Ammon's horn (tissue), 1 donor: ENCODE measurements at places on chromosomes 1 and 21.

GRCh38 chr1:235404190-235404589 lies 37.0 kb downstream of the TBCE start:
- DNase-seq: no peak

GRCh38 chr1:56967900-56968832 lies 2.4 kb upstream of the C8B start:
- DNase-seq: no peak

DNA sequence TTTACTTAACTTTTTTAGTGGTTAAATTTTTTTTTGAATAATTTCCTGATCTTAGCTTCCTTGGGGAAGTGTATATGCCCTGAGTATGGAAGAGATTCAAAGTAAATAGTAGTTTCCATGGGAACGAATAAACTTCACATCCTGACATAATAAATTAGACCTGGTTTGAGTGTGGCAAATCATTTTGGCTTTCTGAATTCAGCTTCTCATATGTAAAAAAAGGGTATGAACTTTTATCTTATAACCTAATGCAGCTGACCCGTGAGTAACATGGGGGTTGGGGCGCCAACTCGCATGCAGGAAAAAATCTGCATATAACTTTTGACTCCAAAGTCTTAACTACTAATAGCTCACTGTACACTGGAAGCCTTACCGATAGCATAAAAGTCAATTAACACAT lies 736.8 kb upstream of the NCAM2 start:
- DNase-seq: no peak

DNA sequence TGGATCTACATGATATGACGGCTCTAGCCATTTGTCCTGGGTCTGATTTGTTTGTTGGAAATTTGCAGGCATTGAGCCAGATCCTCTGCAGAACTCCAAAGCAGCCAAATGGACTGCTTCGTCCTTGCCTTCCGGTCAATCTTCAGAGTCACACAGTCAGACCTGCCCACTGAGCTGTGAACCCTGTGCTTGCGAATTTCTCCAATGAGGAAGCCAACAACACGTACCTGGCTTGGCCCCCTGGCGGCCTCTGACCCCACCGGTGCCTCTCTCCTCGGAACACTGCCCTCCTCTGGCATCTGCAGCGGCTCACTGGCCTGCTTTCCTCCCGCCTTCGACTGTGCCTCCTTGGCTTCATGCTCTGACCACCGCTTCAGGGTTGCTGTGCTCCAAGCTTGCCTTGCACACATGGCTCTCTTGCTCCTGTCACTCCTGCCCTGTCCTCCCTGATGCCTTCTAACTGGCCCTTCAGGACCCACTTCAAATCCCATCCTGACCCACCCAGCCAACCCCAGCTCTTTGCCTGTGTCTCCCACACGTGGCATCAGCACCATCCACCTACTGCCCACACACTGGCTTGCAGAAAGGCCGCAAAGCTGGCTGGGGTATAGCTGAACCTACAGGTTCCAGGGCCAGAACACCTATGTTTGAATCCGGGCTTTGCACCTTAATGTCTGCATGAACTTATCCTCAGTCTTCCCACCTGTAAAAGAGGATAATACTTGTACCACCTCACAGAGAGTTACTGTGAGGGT lies 128.2 kb downstream of the KCNN3 start:
- no peak for DNase-seq

- DNase-seq: peak; percentile 14
These were observed 284.9 kb downstream of the GRIK1 start for GRCh38 chr21:29654855-29655254.

GRCh38 chr1:178518894-178519293 lies 6.0 kb downstream of the TEX35 start:
- no peak for DNase-seq

GRCh38 chr1:52186449-52186848 lies 44.6 kb downstream of the ZFYVE9 start:
- DNase-seq: no peak

DNA sequence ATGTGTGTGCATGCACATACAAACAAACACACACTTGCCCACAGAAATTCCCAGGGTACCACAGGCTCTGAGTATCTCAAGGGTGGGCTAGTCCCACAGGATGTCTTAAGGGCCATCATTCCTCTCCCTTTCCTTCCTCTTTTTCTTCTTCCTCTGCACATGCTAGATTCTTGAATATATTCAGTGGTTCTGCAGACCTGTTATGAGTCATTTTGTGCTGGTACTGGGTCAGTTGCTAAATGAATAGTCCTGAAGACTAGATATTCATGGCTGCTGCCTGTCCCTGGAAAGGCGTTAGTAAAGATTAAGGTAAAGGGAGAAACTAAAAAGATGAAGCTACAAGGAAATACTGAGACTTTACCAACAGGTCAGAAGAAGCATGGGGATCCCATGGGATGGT lies 256.7 kb upstream of the KIAA0040 start:
- no peak for DNase-seq

DNA sequence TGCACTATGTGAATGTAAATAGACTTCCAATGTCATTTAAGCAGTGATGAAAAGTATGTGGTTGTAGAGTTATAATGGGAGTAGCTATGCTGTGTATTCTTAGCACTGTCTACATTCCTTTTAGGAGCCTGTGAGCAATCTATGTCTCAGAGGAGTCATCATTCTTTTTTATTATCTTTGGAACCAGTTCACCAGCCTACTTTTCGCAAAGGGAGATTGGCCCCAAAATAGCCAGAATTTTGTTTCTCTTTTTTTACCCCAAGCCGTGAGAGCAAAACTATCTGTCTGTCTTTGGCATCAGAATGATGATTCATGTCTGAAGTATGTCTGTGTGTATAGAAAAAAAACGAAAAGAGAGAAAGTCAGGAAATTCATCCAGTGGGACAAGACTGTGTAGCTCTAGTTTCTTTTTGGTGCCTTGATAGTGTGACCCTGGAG lies 44.2 kb downstream of the OSBPL9 start:
- no peak for DNase-seq

DNA sequence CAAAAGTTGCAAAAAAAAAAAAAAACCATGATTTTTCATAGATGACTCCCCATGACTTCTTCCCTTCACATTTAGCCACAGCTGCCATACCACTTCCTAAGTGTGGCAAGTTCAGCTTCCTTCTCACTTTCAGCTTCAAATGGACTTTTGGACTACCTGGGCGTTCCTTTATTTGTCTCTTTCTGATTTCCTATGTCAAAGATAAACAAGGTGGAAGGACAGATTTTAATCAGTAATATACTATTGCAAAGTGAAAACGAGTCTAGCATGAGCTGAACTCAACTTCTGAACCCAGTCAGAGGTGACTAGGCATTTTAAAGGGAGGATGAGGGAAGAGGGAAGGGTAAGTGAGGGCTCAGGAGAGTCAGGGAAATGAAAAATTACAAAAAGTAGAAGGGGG lies 14.4 kb upstream of the SCCPDH start:
- DNase-seq: no peak

GRCh38 chr1:11793819-11794218 lies 11.9 kb downstream of the MTHFR start:
- no peak for DNase-seq

GRCh38 chr21:43640400-43640799 lies 18.9 kb downstream of the HSF2BP start:
- DNase-seq: no peak

GRCh38 chr1:38183096-38183495 lies 136.5 kb upstream of the POU3F1 start:
- DNase-seq: no peak

DNA sequence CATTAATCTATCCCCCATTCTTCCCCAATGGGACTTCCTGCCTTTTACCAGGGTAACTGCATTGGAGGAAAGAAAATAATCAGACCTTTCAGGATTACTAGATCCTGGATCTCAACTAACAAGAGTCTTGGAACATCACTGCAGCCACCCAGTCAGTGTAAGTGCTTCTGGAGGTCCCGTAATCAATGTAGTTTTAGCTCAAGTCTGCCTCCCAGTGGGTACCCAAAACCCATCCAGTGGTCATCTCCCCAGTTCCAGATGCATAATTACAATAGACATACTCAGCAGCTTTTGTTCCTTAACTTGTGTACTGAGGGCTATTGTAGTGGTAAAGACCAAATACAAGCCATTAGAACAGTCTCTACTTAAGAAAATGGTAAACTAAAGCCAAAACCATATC lies 319.1 kb downstream of the GPATCH2 start:
- DNase-seq: peak; percentile 14

- peak; percentile 34 for DNase-seq
These were observed 2.4 kb downstream of the CCDC17 start for GRCh38 chr1:45621501-45621836.

DNA sequence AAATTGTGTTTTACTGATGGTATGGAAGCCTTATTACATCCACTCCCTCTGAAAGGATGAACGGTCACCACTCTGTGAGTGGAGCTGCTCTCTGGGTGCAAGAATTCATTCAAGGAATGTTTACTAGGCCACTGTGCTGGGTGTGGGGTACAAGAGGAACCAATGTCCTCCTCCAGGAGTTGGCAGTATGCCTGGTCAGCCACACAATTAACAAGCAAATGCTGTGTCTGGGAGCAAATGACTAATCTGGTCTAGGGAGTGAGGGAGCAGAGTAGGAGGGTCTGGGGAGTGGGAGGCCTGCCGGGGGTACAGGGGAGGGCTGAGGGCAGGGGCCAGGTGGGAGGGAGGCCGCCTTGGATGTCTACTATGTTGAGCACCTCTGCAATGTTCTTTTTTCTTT lies 27.2 kb upstream of the TDRD10 start:
- DNase-seq: peak; percentile 96

DNA sequence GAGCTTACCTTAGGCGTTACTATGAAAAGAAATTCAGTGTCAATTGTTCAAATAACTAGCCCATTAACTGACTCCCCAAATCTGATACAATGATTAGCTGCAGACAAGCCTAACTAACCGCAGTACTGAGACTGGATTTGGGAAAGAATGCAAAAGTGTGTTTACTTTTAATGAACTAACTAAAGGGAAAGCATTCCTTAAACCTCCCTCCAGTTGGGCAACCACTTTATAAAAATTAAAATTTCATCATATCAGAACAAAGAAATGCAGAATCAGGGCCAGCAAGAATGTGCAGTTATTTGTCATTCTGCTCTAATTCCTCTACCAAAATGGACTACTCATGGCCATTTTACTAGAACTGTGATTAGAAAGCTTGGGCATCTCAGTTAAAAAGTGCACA lies 11.7 kb upstream of the NR5A2 start:
- no peak for DNase-seq

DNA sequence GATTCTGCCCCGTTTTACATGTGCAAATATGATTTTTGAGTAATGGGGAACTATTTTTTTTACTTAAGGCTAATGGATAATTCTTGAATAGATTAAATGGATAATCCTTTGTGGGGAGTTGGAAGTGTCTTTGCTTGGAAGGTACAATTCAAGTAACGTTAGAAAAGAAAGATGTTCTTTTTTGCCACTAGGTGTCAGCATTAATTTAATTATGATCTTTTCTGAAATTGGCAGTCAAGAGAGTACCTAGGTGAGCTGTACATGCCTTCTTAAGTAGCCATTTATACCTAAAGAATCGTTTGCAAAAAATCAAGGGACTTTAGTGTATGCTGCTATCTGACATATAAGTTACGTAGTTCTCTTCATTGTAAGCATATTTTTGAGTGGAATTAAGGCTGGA lies 2.2 kb downstream of the FBXO28 start:
- DNase-seq: peak; percentile 49

GRCh38 chr1:68620571-68620970 lies 123.7 kb upstream of the DEPDC1 start:
- DNase-seq: no peak

DNA sequence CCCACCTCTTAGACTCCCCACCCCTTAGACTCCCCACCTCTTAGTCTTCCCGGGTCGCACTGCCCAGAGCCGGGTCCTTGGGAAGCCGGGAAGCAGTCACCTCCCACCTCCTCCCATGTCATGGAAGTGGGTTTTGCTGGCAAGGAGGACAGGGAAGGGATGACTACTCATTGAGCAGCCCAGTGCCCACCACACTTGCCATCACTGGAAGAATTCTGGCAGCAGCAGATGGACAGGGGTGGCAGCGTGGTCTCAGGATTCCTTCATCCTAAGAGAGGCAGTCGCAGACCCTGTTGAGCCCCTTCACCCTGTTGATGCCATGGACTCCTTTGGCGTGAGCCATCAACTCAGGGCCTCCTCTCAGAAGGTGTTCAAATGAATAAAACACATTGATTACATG lies 140.8 kb downstream of the PGBD5 start:
- no peak for DNase-seq

- DNase-seq: no peak
These were observed 170.1 kb downstream of the SIPA1L2 start for GRCh38 chr1:232459826-232460225.

GRCh38 chr1:21647431-21648351 lies 21.5 kb downstream of the RAP1GAP start:
- DNase-seq: no peak

- DNase-seq: peak; percentile 65
These were observed 7.3 kb downstream of the LYPD8 start for GRCh38 chr1:248748211-248748610.

DNA sequence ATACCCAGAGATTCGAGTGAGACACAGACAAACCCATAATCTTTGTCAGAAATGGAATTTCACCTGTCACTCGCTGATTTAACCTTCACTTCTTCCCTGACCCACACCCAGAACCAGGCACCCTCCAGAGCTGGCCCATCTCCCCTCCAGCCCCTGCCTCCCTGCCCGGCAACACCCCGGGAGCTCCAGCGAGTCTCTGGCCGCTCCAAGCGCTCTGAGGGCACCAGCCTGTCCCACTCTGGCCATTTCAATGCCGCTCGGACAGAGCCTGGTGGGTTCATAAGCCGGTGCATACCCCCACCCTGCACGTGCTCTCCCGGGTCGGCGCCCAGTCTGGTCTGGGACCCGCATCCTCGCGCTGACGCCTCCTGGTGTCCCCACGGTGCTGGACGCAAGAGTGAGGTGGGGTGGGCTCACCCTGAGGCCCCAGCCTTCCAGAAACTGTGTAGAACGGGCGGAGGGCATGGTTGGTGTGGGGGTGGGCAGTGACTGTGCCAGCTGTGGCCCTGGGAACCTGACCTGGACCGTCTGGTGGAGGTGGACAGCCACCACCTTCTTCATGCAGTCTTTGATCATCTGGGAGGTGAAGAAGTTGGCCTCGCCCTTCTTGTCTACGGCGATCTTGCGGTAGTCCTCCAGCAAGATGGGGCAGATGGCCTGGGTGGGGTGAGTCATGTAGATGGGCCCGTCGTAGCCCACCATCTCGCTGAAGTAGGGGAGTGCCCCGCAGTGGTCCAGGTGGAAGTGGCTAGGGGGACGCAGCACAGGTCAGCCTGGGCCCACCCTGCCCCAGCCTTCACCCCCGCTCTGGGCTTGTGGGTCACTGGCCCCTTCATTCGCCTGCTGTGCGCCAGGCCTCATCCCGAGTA lies 5.4 kb downstream of the INTS11 start:
- DNase-seq: no peak

DNA sequence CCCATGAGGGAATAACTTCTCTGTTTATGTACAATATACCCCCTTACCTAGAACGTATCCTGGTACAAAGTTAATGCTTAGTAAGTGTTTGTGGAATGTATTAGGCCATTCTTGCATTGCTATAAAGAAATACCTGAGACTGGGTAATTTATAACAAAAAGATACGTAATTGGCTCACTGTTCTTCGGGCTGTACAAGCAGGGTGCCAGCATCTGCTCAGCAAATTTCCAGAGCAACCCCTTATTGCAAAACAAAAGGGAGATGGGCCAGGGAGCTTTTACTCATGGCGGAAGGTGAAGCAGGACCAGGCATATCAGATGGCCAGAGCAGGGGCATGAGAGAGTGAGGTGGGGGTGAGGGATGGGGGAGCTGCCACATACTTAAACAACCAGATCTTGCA lies 123.4 kb upstream of the C8B start:
- no peak for DNase-seq
